ENCODE measurements at places on chromosomes 3 and 15.

GRCh38 chr15:75925440-75925839 is 21.8 kb downstream of the FBXO22 start:
- no peak for DNase-seq

GRCh38 chr3:72847282-72847681 is 963 bp downstream of the SHQ1 start:
- DNase-seq: no peak

- no peak for DNase-seq
Observed at GRCh38 chr3:16868513-16868912, 16.2 kb upstream of the PLCL2 start.

- DNase-seq: no peak
Observed at GRCh38 chr15:41559239-41559782, 299 bp downstream of the TYRO3 start.

GRCh38 chr3:46380471-46381221 is 9.9 kb downstream of the CCR5 start:
- DNase-seq: peak; percentile 29

DNA sequence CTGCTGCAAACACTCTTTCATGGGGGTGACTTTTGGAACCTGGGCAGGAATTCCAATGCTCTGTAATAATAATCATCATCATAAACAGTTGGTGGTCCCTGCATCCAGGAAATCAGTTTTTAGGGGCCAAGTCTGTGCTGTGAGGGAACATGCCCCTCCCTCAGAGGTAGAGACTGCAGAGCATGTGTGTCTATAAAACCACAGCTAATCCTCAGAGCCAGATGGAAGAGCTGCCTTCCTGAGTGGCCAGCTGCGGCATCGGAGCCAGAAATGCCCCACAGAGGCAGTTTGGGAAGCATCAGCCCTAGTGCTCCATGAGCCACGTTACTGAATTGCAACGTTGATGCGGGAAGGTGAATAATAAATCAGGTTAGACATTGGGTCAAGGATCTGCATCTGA is 12.9 kb upstream of the TPM1 start:
- no peak for DNase-seq

GRCh38 chr3:126432361-126433104 is 37.8 kb downstream of the CFAP100 start:
- DNase-seq: no peak

DNA sequence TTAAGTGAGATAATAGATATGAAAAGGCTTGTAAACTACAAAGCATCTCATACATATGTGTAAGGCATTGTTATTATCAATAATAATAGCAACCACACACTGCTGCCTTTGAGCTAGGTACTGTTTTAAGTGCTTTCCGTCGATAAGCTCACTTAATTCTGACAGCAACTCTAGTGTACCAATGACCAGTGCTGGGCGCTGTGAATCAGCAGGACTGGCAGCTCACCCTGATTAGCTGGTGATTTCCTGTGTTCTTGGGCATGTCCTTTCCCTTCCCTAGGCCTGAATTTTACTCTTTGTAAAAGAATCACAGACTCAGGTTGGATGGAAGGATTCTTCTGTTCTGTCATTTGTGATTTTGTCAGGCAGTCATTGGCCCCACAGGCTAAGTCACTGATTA is 215.6 kb downstream of the LPP start:
- no peak for DNase-seq

- no peak for DNase-seq
Observed at GRCh38 chr3:177571944-177572315, 374.6 kb upstream of the TBL1XR1 start.

GRCh38 chr15:50051811-50052419 is 67.1 kb downstream of the ATP8B4 start:
- DNase-seq: peak; percentile 87

- DNase-seq: no peak
Observed at GRCh38 chr3:149386299-149386606, 8.8 kb upstream of the TM4SF1 start.

DNA sequence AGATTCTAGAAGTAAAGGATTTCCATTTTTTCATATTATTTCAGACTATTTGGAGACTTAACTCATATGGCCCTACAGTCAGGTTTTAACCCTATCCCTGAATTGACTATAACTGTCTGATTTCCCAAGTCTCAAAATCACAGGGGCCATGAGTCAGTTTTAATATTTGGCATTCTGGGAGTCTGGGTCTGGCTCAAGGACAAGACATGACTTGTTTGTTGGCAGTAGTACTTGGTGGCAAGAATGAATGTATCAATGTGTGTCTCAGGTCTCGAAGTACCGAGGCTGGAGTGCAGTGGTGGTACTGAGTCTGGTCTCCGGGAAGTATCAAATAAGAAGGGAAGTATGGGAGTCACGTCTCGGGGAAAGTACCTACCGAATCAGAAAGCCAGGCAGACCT is 10.8 kb downstream of the UMPS start:
- no peak for DNase-seq

GRCh38 chr3:53354945-53355498 is 7.7 kb upstream of the DCP1A start:
- no peak for DNase-seq

DNA sequence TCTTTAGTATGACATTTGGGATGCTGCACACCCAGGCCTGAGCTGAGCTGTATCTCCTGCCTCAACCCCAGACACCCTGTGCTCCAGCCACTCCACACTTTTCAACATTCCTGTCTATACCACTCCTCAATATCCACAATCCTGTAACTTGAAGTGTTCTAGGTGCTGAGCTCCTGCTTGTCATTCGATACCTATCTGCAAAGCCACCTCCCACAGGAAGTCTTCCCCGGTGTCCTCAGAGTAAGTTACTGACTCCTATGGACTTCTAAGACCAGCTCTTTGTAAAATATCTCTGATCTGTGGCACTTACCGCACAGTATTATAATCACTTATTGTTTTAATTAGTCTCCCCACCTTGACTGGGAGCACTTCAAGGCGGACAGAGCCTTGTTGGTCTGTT is 1.2 kb upstream of the CAV3 start:
- DNase-seq: no peak

DNA sequence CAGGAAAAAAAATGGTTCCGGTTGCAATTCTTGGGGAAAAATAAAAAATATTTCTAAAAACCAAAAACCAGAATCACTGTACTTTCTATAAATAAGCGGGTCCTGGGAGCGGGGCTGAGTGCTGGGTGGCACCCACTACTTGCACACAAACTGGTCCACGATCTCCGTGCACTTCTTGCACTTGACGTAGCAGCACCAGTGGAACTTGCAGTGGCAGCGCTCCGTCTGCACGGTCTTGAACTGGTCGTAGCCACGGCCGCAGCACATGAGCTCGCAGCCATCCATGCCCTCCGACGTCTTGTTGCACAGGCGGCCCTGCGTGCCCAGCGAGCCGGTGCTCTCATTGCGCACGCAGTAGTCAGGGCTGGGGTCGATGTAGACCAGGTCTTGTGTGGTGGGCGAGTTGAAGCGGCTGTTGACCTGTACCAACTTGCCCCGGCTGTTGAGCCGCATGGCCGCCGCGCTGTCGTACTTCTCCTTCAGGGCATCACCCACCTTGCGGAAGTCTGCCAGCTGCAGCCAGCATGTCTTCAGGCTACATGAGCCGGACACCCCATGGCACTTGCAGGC is 17.1 kb downstream of the WNT5A start:
- no peak for DNase-seq

GRCh38 chr3:64247991-64248646 is 22.9 kb upstream of the PRICKLE2 start:
- DNase-seq: no peak

GRCh38 chr3:172749230-172749965 is 1.1 kb upstream of the ECT2 start:
- peak; percentile 39 for DNase-seq

GRCh38 chr15:80945605-80946004 is 44.0 kb downstream of the MESD start:
- DNase-seq: no peak

DNA sequence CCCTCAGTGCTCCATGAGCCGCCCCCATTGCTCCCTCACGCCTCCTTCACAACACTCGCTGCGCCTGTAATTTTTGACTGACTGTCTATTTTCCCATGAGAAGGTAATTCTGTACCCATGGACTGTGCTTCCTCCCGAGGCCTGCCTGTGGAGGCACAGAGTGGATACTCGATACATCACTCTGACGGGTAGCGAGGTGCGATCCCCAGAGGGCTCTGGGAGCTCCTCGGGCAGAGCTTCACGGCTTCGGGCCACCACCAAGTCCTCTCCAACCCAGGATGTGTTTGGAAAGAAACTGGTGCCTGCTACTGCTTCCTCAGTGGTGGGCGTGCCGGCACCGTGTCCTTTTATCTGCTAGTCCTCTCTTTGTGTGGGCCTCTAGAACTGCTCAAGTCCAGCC is 108.6 kb upstream of the DLG1 start:
- DNase-seq: no peak

- DNase-seq: no peak
Observed at GRCh38 chr15:52714968-52715367, 35.8 kb upstream of the ATOSA start.

DNA sequence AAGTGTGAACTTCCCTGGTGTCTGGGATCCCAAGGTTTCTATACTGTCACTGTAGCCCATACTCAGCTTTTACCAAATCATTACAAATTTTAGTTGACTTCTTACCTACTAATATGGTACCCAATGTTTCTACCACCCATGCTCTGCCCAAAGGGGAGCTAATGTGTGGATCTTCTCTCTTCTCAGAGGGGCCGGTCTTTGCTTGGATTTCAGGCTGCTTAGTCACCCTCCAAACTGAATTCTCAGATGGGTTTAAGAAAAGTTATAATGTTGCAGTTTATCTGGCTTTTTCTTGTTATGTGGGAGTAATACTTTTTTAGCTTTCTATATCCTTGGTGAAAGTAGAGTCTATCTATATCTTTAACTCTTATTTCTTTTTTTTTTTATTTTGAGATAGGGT is 67.1 kb upstream of the AKAP13 start:
- DNase-seq: no peak

DNA sequence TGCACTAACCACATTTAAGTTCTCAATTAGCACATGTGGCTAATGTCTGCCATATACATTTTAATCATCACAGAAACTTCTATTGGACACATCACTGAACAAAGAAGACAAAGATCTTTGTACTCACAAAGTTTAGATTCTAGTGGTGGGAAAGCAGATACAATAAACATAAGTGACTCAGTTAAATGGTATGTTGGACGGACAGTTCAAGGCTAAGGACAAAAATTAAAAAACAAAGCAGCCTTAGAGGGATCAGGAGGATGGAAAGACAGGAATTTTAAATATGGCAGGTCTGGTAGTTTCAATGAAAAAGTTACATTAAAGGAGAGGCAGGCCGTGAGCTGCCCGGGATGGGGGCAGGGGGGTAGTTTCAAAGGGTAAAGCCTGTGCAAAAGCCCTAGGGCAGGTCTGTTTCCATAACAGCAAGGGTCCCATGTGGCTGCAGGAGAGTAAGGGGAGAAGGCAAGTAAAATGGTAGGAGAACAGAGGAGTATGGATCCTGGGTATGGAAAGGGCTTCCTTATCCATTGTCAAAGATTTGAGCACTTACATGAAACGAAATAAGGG is 220.7 kb downstream of the FHIT start:
- DNase-seq: no peak

DNA sequence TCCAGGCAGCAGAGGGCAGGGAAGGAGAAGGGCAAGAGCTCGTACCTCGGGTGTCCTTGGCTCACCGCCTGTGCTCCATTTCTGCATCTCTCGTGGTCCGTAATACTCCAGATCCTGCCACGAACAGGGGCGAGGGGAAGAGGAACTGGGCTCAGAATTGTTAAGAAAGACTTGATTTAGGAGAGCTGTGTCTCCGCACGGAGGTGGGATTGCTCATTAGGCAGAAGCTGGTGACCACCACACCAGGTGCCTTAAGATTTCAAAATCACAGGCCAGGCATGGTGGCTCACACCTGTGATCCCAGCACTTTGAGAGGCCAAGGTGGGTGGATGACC is 37.2 kb upstream of the BDH1 start:
- no peak for DNase-seq

DNA sequence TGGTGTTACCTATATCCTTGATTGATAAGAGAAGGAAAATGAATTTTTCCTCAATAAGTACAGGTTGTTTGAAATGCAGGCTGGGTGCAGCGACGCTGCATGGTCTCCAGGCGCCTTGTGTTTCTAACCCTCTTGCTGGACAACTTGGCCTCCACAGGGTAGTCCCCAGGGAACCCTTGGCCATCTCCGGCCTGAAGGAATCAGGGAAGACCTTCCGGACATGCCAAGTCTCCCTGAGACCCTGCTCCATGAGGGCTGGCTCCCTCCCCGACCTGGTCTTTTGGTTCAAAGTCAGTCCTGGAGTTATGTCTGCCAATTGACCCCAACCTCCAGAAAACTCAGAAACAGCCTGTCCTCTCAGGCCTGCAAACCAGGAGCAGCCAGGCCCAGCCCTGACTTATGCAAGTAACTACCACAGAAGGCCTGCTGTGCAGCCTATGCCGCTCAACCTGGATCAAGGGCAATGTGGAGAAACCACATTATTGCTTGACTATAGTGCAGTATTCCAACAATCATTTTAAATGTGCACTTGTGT is 98.3 kb downstream of the LIPC start:
- DNase-seq: no peak

GRCh38 chr15:79433276-79433990 is 1.3 kb downstream of the MINAR1 start:
- DNase-seq: no peak

- no peak for DNase-seq
Observed at GRCh38 chr3:102525624-102526023, 90.8 kb downstream of the ZPLD1 start.

DNA sequence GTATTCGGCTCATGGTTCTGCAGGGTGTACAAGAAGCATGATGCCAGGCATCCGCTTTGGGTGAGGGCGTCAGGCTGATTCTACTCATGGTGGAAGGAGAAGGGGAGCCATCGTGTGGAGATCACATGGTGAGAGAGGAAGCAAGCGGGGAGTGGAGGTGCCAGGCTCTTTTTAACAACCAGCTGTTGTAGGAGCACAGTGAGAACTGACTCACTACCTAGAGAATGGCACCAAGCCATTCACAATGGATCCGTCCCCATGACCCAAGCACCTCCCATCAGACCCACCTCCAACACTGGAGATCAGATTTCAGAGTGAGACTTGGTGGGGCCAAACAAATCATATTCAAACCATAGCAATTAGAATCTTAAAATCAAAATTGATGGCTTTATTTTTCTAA is 259.8 kb upstream of the CTDSPL start:
- DNase-seq: no peak

GRCh38 chr3:58792921-58793451 is 126.4 kb upstream of the FAM3D start:
- DNase-seq: no peak

GRCh38 chr3:135629701-135630408 is 335.7 kb upstream of the PPP2R3A start:
- DNase-seq: no peak

DNA sequence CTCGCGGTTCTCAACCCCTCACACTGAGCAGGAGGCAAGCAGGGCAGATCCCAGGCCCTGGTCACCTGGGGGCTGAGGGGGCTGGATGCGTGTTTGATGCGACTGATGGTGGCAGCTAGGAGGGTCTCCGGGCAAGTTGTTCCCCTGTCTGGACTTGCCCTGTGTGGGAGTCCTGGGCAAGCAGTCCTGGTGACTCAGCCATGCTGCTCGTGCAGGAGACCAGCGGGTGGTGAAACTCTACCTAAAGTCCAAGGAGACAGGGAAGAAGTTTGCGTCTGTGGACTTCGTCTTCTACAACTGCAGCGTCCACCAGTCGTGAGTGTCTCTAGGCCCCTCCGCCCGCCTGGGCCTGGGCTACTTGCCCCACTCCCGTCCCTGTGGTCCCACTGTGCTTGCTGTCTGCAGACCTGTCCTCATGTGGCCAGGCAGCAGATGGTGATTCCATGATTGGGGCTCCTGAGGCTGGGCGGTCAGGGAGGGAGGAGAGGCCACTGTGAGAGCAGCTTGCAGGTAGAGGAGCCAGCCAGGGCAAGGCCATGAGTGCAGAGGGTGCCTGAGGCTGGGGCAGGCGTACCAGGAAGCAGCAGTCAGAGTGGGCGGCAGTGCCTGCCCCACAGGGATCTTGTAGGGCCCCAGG is 23.1 kb downstream of the PLXNA1 start:
- DNase-seq: no peak
